ENCODE measurements at places on chromosomes 16 and 17.

- DNase-seq, result no peak
Observed at GRCh38 chr16:17134586-17134985, 336.2 kb downstream of the XYLT1 start.

DNA sequence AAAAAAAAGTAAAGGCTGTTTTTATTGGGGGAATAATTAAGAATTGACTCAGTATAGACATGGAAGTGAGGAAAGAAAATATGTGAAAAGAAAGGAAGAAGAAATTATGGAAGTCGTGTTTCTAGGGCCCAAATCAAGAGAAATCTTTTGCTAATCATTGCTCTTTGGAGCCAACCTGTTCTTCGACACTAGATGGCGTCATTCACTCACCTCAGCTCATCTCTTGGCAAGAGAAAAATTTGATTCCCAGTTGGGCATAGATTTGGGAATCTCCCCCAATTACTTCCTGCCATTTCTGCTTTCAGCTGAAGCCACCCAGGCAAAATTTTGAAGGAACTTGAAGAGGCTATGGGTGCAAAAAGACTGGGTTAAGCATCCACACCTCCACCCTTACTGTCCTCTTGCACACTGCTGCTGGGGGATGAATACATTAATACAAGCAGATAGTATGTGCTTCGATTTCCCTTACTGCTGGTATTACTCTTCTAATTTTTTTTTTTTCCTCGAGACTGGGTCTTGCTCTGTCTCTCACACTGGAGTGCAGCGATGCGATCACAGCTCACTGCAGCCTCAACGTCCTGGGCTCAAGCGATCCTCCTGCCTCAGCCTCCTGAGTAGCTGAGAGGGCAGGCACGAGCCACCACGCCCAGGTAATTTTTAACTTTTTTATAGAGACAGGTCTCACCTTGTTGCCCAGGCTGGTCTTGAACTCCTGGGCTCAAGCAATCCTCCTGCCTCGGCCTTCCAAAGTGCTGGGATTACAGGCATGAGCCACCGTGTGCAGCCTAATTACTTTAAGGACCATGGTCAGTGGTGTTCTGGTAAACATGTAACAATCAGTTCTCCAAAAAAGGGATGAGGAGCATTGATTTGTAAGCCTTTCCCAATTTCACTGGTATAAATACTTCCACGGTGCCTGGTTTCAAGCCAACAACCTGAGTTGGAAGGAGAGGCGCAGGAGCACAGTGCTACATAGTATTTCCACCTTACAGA, 13.5 kb downstream of the PSMD7 start:
- DNase-seq, result no peak

GRCh38 chr17:45241328-45242028, 19.8 kb downstream of the FMNL1 start:
- DNase-seq, result no peak

DNA sequence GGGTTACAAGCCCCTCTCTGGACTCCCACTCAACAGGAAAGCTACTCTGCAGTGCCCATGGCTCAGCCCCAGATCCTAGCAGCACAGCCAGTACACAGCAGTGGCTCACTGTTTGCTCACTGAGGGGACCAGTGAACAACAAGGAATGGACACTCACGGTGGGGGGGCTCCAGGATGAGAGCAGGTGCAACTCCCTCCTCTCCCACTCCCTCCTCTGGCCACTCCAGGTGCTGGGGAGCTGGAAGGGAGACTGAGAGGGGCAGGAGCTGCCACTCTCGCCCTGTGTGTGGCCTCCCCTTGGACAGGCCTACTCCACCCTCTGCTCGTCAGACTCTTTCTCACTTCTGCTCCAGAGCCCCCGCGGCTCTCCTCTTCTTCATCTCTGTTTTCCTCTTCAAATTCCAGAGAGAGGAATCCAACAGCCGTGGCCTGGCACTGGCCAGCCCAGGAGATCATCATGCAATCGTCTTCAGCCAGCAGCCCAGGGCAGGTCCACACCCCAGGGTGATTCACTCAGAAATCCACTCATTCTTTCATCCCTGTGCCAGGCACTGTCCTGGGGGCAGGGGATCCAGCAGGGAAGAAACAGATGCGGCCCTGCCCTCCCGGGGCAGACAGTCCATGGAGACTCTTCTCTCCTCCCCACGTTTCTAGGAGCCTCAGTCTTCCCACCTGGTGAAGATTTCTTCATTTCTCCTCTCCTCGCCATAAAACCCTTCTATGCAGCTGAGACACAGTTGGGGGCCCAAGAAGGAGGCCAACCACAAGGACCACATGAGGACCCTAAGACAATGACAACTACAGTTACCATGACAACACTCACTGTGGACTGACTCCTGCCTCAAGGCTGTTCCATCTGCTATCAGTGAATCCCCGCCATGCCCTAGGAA, 30.7 kb downstream of the CFAP20 start:
- no peak for DNase-seq

DNA sequence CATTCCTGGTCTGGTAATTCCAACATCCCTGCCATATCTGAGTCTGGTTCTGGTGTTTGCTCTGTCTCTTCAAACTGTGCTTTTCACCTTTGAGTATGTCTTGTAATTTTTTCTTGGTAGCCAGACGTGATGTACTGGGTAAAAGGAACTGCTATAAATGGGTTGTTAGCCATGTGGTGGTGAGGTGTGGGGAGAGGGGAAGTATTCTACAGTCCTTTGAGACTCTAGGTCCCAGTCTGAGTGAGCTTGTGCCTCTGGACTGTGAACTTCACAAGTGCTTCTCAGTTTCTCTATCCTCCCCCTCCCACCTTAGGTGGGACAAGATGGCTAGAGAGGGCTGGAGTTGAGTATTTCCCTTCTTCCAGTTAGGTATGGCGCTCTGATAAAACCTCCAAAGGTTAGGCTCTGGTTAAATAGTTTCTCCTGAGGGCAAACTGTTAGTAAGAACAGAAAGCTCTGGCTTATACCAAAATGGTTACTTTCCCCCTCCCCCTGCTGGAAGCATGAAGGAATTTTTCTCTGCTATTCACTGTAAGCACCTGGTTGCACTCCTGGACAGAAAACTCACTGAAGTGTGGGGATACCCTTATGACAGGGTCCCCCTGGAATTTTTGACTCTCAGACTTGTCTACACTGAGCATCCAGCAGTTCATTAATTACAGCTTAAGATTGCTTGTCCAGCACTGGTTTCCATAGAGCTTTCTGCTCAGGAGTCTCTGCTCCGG, 87.8 kb downstream of the MARCHF10 start:
- DNase-seq, result no peak

DNA sequence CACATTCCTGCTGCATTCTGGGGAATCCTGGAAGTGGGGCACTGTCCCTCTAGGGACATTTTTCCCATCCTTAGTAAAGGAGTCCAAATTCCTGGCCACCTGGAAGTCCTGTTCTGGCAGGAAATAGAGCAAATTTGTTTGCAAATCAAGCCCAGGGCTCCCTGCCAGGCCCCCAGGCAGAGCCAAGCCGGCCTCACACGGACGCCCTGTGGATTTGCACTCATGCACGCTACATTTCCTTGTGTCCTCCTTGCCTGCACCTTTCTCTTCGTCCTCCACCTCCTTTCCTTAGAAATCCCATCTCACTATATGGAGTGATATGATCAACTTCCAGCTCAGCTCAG, 7.0 kb upstream of the CALB2 start:
- no peak for DNase-seq

DNA sequence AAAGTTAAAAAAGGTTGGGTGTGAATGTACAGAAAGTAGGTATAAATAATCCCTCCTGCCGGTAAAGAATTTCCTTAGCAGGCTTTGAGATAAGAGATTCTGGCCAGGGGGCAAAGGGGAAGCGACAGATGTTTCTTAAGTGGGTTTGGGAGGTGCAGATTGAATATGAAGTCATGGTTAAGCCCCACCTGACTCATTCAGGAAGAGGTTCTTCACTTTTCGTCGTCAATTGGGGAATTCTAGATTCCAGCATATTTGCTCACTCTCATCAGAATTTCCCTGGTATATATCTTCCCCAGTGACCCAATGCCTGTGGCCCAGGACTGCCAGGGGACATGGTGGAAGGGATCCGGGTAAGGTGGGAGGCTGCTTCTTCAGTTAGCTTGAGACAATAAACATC, 127.8 kb downstream of the CPPED1 start:
- no peak for DNase-seq

DNA sequence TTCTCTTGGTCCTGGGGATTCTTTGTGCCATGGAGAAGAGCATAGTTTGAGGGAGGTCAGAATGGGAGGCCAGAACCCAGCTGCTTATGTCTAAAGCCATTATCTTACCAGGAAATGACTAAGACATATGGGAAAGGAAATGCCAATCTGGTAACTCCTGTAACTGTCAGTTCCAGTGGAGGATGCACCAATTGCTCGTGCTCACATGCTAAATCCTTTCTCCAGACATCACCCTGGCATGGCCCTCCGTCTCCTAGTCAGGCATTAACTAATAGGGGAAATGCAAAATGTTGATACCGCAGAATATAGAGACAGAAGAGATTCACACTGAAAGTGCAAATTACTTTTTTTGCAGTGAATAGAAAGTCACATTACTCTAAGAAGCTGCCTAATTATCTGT, 255.6 kb upstream of the HSBP1 start:
- no peak for DNase-seq

GRCh38 chr16:49337814-49338350, 35.7 kb upstream of the C16orf78 start:
- DNase-seq, result no peak

DNA sequence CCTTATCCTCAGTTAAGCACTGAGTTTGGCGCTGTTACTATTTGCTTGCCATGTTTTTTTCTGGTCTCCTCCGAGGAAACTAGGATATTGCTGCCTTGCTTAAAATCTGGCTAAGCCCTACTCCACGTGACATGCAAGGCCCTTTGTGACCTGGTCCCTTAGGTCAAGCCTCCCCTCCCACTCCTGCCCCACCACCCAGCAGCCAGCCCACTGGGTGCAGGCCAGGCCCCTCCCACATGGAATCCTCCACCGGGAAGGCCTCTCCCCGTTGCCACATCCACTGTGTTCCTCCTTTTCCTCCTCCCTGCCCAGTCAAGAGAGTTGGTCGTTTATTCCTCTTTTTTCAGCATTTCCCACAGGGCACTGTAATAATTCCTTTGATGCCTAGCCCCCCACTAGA, 16.2 kb downstream of the PSMD3 start:
- peak; percentile 68 for DNase-seq

DNA sequence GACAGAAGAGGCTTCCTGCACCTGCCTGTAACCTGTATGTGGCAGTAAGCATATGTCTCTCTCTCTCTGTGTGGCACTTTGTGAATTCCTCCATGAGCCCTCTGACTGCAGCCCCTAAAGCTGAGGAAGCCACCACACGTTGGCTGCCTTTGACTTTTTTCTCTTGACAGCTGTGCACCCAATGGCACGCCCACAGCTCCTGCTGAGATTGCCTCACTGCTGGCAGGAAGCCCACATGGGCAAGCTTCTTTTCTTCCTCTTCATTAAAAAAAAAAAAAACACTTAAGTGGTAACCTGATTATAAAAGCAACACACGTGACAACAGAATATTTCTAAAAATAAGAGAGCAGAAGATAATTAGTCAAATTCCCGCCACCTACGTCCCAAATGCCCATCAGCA, 34.0 kb upstream of the PIRT start:
- peak; percentile 10 for DNase-seq

GRCh38 chr17:46818316-46818928, at the start of gene WNT3:
WNT3 (minus strand) TSS chr17:46818692; CDS start chr17:46818597, 95 bp downstream.
- no peak for DNase-seq

GRCh38 chr17:2375406-2375805, 25.5 kb downstream of the MNT start:
- DNase-seq, result no peak

GRCh38 chr17:56020369-56020768, 132.9 kb upstream of the ANKFN1 start:
- no peak for DNase-seq

- peak; percentile 61 for DNase-seq
Observed at GRCh38 chr16:2473999-2474876, 689 bp upstream of the TBC1D24 start.

- DNase-seq, result peak; percentile 72
Observed at GRCh38 chr16:20612551-20613480, 36.6 kb upstream of the ACSM2B start.

DNA sequence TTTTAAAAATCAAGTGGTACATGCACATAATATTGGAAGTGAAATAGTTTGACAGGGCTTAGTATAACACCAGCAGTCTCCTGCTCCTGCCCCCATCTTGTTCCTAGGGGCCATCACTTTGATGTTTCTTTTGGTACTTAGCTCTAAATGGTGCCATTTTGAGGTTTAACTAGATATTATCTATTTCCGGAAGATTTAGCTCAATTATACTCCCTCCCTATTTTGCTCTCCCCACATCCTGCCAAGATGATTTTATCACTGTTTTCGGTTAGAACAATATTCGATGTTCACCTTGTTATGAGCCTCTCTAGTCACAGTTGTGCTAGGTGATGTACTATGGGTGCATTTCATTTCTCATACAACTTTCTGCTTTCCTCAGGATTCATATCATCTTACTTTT, 20.0 kb upstream of the SLC35G3 start:
- no peak for DNase-seq

DNA sequence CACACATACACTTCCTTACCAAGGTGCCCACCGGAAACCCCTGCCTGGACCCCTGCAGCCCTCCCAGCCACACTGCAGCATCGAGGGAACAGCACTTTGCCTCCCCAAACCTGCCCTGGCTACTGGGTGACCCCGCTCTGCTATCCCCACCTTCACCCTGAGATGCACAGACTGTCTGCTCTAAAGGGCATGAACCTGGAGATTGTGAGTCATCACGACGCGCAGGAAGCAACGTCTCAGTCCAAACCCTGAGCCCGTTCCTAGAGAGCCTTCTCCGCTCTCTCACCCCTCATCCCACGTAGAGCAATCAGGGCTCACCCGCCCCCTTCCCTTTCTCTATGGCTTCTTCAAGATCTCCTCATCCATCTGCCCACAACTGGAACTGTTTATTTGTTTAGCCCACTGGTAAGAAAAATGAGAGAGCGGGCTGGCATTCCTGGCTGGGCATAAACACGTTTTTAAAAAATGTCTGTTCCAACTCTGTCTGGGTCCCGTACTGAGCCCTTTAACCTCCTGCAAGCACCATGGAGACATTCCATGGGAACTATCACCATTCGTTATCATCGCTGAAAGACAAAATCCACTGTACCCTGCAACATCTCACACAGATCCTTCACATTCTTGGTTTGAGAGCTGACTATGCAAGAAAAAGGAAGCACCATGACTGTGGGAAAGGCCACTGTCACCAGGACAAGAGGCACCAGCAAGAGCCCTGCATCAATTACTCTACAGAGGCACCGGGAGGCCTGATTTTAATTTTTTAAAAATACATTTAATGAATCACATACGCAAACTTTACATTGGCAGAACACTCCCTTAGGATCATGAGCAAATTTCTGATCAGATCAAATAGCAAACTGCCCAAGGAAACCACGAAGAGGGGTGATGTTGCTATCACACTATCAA, 28.2 kb downstream of the ZFHX3 start:
- no peak for DNase-seq
